LNCaP clone FGC (cell line): ENCODE measurements at places on chromosomes 4 and X.

DNA sequence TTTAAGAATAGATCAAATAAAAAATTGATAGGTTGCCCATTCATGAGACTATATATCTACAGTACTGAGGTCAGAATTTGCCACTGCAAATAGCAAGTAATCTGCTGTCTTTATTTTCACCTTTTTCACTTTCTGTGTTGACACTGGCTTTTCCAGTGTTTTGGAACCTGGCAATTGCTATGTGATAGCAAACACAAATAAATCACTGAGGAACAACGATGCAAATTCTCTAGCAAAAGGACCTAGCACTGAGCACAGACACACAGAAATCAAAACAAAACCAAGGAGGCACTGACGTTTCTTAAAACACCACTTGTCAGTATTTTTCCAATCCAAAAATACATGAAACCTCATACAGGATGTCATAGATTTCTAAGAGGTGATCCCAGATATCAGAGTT, 210.7 kb downstream of the DHX15 start:
- peak; percentile 10 for DNase-seq

DNA sequence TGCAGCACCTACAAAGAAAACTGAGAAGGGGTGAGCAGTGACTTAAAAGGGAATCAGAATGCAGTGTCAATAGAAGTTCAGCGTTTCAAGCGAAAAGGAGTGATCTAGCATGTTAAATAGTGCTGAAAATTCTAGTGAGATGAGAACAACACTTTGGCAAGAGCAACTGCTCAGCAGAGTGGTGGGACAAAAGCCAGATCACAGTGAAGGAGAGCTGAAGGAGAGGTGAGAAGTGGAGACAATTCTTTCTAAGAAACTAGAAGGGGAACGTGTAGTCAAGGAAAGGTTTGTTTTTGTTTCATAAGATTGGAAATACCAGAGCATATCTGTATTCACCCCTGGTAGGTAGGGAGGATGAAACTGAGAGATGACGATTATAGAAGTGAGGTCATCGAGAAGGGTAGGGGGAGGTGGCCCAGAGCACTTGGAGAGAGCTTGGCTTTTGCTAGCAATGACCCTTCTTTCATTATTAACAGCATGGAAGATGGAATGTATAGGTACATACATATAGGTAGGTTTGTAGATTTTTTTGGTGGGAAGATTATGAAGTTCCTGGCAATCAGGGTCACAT, 33.7 kb downstream of the SRPX2 start:
- DNase-seq, result no peak

DNA sequence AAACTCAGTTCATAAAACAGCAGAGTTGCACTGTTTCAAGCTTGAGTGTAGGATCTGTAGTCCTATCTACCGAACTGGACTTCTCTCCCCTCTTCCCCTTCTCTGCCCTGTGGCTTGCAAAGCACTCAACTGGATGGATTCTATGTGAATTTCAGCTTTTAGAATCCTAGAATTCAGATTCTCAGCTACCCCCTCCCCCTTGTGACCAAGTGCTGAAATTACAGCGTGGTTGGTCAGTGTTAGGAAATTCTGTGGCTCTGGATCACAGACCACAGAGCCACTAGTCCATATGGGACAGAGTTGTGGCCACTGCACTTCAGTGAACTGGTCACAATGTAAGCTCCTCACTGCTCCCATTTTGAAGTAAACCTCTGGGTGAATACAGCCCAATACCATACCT, 64.6 kb upstream of the TRPC5 start:
- no peak for DNase-seq

GRCh38 chrX:45623266-45623665, 422.6 kb upstream of the DIPK2B start:
- peak; percentile 43 for DNase-seq

DNA sequence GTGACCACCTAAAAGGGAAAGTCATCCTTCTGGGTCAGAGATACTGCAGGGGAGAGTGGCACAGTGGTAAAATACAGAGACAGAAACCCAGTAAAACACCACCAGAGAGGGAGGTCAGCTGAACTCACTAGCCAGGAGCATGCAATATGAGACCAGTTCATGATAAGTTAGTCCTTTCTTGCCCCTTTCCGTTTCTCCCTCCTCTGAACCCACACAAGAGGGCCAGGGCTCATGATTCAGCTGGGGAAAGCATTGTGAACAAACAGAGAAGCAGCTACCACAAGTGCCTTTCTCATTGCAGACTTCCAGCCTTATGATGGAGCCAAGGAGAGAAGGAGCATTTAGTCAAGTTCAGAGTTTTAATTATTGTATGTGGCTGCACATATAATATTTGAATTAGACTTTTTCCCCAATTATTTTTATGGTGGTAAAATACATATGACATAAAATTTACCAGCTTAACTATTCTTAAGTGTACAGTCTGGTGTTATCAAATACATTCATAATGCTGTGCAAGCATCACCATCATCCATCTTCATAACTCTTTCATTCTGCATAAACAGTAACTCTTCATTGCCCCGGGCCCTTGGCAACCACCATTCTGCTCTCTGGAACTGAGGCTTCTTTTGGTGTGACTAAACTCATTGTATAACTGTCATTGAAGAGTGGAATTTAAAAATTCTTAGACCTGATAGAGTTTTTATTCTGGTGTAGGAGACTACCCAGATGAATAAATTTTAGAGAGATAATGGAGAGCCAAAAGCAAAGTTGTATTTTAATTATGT, 114.6 kb downstream of the DDIT4L start:
- no peak for DNase-seq

DNA sequence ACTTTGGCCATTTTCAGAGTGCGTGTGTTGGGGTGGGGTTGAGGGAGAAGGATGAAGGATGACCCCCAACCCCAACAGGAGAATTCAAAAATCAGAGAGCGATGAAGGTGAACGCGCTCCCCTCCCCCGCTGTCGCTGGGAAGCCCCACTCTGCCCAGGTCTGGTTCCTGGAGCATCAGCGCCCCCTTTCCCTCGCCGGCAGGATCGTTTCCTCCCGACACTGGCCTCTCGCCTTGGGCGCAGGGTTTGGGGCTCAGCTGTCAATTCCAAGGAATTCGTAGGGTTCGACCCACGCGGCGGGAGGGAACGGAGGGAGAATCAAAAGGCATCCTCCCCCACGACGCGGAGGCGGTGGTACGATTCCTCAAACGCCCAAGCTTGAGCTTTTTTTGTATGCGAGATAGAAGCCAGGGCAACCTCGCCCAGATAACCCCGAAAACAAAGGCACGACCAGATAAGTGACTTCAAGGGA, 1.0 kb upstream of the PDGFRA start:
- no peak for DNase-seq

GRCh38 chr4:62709618-62710252, 1509.6 kb downstream of the ADGRL3 start:
- peak; percentile 10 for DNase-seq

GRCh38 chrX:44946771-44947170, 73.8 kb downstream of the KDM6A start:
- no peak for DNase-seq

GRCh38 chr4:175891851-175892250, 79.8 kb upstream of the GPM6A start:
- peak; percentile 91 for DNase-seq

- no peak for DNase-seq
Measured at GRCh38 chr4:17511509-17511949, 361 bp downstream of the QDPR start.

GRCh38 chr4:56757821-56758411, 63.6 kb downstream of the SPINK2 start:
- no peak for DNase-seq

- no peak for DNase-seq
Measured at GRCh38 chr4:70927502-70928137, 25.5 kb downstream of the MOB1B start.

DNA sequence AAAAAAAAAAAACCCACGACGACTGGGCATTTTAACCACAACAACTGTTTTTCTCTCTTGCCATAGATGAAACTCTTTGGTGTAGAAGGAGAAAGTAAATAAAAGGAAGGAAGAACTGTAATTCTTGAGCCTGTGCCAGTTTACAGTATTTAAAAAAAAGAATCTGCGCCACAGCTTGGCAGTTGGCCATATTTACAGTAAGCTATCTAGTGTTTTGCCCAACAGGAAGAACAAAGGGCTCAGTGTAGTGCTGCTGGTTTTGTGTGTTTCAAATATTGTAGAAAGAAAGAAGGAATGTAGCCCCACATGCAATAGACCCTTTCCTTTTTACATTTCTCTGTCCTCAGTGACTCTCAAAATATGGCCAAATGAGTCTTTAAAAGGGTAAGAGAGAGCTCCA, 66.1 kb downstream of the NR3C2 start:
- DNase-seq, result peak; percentile 70

GRCh38 chr4:6474053-6474568, 1.7 kb upstream of the PPP2R2C start:
- no peak for DNase-seq

DNA sequence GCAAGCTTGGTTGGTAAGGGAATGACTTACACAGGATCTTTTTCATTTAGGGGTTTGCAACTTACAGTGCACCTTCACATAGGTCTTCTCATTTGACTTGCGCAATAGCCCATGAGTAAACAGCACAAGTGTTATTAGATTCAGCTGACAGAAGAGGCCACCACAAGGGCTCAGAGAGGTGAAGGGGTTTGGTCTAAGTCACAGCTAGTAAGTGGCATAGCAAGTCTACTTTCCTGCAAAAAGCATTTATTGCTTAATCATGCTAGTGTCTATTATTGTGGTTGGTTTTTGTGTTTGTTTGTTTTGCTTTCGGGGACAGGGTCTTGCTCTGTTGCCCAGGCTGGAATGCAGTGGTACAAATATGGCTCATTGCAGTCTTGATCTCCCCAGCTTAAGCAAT, 83.3 kb downstream of the SPRY1 start:
- no peak for DNase-seq

DNA sequence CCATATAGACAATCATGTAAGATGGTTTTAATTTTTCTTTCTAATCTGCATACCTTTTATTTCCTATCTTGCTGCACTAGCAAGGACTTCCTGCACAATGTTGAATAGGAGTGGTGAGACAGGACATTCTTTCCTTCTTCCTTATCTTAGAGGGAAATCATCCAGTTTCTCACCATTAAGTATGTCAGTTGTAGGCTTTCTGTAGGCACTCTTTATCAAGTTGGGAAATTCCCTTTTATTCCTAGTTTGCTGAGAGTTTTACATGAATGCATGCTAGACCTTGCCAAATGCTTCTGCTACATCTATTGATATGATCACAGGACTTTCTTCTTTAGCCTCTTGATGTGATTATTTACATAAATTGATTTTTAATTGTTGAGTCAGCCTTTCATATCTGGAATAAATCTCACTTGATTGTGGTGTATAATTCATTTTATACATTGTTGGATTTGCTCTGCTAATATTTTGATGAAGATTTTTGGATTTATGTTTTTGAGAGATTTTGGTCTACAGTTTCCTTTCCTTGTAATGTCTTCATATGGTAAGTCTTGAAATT, 23.8 kb downstream of the RNF175 start:
- DNase-seq, result peak; percentile 38

DNA sequence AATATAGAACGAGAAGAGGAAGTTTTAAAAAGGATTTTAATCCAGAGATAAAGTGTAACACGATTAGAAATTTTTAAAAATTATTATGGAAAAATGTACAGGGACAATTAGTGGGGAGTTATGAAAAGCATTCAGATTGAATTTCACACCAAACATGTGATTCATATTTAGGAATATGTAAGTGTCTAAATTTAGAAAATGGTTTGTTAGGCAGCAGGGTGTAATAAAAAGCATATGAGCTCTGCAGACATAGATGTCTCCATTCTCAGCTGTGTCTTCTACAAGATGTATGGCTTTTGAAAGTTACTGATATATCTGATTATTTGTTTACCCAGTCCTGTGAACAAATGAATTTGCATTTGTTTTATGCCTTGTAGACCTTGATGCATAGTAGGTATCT, 638.9 kb upstream of the AGA start:
- no peak for DNase-seq

- DNase-seq, result no peak
Measured at GRCh38 chrX:8126092-8126491, 45.0 kb downstream of the VCX2 start.

GRCh38 chr4:53626491-53626890, 35.2 kb upstream of the LNX1 start:
- DNase-seq, result no peak

DNA sequence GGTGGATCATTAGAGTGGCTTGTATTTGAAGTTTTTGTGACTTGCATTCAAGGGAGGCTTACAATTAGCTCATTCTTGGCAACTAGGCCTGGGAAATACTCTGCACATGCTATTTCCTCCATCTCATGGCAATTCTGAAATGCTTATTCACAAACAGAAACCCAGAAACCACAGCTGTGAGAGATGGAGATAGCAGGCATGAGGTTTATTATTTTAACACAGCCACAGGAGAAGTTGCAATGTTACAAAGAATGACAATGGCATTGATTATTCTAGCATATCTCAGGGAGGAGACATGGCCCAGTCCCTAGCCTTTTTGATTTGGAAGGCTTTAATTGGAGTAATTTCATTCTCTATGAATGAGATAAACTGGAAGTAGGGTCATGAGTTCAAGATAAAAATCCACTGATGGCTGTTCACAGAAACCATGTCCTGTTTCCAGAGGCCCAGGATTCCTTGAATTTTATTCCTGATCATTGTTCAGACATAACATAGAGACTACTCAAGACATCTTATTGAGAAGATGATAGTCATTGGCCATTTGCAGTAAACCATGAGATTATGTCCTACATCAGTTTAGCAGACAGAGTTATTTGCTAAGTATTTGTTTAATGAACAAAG, 123.9 kb downstream of the MID1 start:
- DNase-seq, result no peak

GRCh38 chr4:54418468-54418867, 189.4 kb downstream of the PDGFRA start:
- no peak for DNase-seq

- no peak for DNase-seq
Measured at GRCh38 chrX:27884654-27885053, 76.9 kb downstream of the MAGEB10 start.

- DNase-seq, result no peak
Measured at GRCh38 chr4:74098427-74098994, 484 bp downstream of the CXCL2 start.

DNA sequence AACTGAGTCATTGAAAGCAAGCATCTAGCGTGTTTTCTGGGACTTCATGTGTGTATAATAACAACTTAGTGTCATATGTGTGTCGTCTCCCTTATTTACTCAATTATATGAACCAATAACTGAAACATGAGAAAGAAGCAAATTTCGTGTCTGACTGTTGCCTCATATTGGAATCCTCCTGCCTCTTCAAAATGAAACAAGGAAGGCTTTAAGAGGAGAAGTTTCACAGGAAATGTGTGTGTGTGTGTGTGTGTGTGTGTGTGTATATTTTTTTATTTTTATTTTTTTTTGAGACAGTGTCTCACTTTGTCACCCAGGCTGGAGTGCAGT, 145.8 kb upstream of the SFRP2 start:
- DNase-seq, result no peak

DNA sequence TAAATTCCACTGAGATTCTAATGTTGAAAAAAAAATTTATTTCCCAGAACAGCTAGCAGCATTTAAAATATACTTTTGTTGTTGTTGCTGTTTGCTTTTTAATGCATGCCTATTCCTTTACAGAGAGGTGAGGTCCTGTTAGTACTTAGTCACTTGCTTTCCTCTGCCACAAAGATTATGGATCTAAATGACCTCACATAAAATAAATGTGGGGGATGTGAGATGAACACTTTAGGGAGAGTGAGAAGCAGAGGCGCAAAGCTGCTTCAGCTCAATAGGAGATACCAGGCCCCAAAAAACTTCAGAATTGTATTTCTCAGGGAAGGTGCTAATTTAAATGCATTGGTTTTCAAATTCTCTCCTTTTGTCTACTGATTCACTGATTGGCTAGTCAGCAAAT, 4.0 kb downstream of the LDB2 start:
- DNase-seq, result no peak

GRCh38 chrX:145393702-145394235, 146.5 kb downstream of the SPANXN1 start:
- DNase-seq, result no peak
